ENCODE measurements at places on chromosomes 16 and 17.
A peak's percentile ranks its signal among the peaks of the same experiment; 100 is the strongest.

DNA sequence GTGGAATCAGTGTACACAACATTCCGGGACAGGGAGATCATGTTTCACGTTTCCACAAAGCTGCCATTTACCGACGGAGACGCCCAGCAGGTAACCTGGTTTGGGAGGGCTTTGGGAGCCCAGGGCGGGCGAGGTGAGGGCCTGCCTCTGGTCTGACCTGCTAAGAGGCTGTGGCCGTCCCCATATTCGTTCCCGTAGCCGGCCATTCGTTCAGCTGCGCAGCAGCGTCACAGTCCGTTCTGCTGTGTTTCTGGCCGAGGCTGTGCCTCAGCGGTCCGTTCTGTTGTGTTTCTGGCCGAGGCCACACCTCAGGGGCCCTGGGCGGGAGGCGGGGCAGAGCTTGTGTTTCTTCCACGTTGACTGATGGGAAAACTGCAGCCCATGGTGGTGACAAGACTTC is 68.0 kb downstream of the OR1D5 start:
- DNase-seq: no peak

GRCh38 chr16:85682516-85682915 is 6.2 kb downstream of the GINS2 start:
- no peak for DNase-seq

GRCh38 chr17:63075969-63076368 is 109.9 kb downstream of the TANC2 start:
- no peak for DNase-seq

DNA sequence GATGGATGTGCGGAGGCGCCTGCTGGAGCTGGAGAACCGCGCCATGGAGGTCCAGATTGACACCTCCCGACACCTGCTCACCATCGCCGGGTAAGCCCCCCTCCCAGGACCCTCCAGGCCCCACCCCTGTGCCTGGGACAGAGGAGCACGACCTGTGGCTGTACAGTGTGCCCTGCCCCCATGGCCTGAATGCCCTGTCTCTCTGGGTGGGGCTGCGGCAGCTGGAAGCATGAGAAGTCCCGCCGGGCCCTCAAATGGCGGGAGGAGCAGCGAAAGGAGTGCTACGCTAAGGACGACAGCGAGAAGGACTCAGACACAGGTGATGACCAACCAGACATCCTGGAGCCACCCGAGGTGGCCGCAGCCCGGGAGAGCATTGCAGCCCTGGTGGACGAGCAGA is 11.2 kb downstream of the BTBD17 start:
- DNase-seq: no peak

GRCh38 chr16:47734081-47734857 is 273.1 kb downstream of the PHKB start:
- no peak for DNase-seq

- no peak for DNase-seq
Observed at GRCh38 chr17:77594416-77595209, 363.9 kb upstream of the TNRC6C start.

DNA sequence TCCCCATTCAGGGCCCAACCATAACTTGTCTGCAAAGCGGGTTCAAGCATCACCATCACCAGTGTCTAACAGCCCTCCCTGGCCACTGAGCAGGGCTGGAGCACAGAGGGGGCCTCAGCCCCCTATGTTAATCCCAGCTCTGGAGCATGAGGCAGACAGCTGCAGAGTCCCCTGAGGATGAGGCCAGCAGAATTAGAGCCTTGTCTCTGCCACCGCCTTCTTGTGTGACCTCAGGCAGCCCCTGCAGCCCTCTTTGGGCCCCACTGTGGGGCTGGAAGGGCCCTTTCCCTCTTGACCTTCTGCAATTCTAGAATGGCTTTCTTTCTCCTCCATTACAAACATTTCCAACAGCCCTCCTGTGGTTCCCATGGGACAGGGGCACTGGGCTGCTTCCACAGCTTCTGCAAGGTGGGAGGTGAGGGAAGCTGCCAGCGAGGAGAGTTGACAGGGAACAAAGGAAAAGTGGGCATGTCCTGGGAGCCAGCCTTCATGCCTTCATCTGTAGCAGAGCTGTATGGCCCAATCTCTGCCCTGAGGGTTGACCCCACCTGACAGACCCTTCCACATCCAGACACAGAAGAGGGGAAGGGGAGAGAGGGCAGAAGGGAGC is 65.7 kb downstream of the TMEM132E start:
- DNase-seq: no peak

GRCh38 chr16:14236401-14236800 is 165.3 kb downstream of the MRTFB start:
- no peak for DNase-seq

- DNase-seq: no peak
Observed at GRCh38 chr16:674968-675883, at the start of gene RHBDL1. Gene RHBDL1, plus strand, starts transcription at chr16:675671. Its CDS starts 120 bp downstream, at chr16:675791.

DNA sequence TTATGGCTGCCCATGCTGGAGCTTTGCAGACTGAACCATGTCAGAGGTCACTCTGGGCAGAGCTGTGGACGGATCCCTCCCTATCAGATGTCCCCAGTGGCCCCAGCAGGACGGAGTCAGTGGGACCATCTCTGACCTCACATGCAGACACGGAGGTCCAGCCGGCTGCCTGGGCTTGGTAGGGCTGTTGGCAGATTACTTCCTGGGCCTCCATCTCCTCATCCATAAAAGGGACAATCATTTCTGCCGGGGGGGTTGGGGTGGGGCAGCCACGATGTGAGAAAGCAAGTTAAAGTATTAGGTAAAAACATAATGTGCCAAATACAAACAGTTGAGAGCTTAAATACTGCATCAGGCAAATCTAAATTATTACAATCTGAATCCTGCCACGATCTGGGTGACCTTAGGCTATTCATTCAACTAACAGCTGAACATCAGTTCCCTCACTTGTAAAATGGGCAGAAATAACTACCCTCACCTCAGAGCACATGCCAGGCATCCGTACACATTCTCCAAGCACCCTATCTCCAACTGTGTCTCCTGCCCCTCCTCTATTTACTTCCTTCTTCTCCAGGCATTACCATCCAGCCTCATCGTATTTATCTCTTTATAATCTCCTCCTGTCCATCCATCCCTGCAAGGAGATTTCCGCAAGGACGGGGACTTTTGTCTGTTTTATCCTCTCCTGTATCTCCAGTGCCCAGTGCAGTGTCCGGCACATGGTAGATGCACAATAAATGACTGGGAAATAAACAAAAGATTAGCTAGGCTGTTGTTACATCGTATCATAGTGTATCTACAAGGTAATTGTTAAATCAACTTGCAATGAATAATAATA is 192.3 kb upstream of the FOXF1 start:
- DNase-seq: peak; percentile 49

DNA sequence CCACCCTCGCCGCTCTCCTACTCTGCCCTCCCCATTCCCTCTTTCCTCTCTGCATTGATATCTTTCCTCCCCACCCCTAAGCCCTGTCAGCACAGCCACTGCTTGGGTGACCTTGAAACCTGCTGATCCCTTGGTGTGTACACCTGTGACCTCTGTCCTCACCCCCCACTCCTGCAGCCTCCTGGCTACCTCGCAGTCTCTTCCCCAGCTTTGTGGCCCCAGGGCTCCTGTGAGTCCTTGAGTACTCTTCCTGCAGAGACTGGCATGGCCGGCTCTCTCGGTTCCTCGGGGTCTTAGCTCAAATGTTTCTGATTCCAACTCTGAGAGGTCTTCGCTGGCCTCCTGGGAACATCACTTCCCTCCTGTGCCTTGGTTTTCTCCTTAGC is 31.7 kb downstream of the ADCY7 start:
- DNase-seq: peak; percentile 29

- DNase-seq: no peak
Observed at GRCh38 chr16:57892447-57893096, 78.4 kb downstream of the CNGB1 start.

DNA sequence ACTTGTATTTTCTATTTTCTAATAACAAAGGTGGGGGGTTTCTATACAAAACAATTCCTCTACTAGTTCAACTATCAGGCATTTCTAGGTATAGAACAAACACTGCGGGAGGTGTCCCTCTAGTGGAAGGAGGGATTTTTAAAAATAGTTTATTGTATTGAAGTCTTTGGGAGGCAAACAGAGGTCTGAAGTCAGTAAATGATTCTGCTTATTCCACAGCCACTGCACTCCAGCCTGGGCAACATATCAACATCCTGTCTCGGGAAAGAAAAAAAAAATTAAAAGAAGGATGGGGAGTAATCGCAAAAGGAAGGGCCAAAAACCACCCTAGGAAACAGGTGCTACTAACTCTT is 648 bp upstream of the ERCC4 start:
- no peak for DNase-seq

GRCh38 chr17:68455901-68456338 is 1.4 kb downstream of the WIPI1 start:
- no peak for DNase-seq

DNA sequence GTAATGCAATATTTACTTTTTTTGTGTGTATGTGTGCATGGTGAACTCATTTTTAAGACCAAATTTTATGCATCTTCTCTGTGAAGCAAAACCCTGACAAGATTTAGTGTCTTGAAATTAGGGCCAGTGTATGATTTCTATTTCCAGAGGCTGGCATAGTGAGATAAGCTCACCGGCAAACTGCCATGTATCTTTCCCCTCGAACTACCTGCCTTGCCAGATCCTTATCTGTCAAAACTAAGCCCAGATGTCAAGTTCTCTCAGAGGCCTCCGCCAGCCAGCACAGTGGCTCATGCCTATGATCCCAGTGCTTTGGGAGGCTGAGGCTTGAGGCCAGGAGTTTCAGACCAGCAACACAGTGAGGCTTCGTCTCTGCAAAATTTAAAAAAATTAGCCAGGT is 10.0 kb downstream of the USP32 start:
- no peak for DNase-seq

DNA sequence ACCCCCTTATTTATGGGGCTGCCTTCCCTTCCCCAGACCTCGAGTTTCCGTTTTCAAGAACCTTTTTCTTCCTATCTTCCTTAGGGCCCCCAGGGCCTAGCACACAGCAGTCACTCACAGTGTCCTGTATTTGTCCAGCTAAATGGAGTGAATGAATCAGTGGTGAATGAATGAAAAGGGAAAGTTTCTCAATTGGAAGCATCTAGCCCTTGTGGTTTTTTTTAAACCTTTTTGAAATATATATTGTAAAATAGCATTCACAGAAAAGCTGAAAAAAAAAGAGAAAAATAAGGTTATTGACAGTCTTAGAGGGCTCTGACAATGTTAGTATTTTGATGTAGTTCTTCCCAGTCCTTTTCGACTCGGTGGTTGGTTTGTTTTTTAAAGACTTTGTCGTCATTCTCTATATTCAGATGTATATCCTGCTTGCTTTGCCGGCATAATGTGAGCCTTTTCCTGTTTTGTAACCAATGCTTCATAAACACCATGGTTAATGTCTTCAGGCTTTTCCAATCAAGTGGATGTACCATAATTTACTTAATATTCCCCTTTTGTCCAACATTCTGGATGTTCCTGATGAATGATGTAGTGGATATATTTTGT is 45.3 kb downstream of the RAI1 start:
- no peak for DNase-seq

GRCh38 chr17:78396441-78397337 is 18.2 kb downstream of the PGS1 start:
- no peak for DNase-seq

DNA sequence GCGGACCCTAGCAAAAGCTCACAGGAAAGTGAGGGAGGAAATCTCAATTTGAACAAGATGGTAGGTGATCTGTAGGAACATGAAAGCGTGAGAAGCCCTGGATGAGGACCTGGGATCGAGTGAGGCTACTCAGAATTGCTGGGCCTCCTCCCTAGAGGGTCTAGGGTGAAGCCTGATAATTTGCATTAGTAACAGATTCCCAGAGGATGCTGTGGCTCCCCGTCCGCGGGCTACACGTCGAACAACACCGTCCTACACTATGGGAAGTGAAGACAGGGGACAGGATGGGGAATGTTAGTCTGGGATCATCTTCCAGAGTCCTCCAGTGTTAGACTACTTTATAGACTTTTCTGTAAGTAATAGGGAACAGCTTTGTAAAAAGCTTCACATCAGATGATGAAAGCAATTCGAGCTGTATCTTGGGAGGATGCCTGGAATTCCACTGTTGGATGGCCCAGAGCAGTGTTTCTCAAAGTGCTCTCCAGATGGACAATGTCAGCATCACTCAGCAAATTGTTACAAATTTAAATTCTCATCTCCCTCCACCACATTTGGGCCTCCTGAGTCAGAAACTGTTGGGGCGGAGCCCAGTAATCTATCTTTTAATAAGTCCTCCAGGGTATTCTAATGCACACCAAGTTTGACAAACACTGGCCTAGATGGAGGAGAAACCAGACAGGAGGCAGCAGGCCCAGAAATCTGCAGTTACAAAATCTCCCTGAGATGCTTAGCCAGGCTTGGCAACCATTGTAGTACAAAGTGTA is 6.5 kb downstream of the FNDC8 start:
- no peak for DNase-seq

- no peak for DNase-seq
Observed at GRCh38 chr16:720447-720989, 428 bp upstream of the ANTKMT start.

DNA sequence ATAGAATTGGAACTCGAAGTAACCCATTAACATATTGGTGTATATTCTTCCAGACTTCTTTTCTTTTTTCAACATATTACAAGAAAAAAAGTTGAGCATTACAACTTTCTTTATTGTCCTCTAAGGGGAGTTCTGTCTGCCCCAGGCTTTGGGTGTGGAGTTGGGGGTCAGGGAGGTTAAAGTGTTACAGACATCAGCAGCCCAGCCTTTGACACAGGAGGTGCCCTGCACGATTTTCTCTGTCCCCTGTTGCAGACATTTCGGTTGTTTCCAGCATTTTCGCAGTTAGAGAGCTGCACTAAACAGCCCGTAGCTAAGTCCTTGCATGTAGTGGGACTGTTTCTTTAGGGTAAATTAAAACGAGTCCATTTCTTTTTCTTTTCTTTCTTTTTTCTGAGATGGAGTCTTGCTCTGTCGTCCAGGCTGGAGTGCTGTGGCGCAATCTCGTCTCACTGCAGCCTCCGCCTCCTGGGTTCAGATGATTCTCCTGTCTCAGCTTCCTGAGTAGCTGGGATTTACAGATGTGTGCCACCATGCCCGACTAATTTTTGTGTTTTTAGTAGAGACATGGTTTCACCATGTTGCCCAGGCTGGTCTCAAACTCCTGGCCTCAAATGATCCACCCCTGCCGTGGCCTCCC is 13.4 kb upstream of the ADCY7 start:
- no peak for DNase-seq

- no peak for DNase-seq
Observed at GRCh38 chr17:81380131-81380530, 15.1 kb upstream of the BAHCC1 start.

GRCh38 chr17:83106913-83107655 is 27.7 kb downstream of the METRNL start:
- DNase-seq: no peak

- no peak for DNase-seq
Observed at GRCh38 chr17:57365420-57365819, 109.1 kb downstream of the MSI2 start.

- DNase-seq: no peak
Observed at GRCh38 chr16:67685388-67686112, 18.9 kb downstream of the C16orf86 start.
